ENCODE measurements at places on chromosomes 6 and 20. TPM values are rescaled to one million over a fixed set of nuclear protein-coding genes. Genes with fewer than 3 reads are reported as not detected.

ULBP1 gene
- total RNA-seq, result not detected

GSTA2 gene
- total RNA-seq, result not detected

BTNL2 gene
- not detected for total RNA-seq

PHACTR1 gene
- total RNA-seq, result 9.0 TPM

GLP1R gene
- total RNA-seq, result not detected

PRR18 gene
- 0.95 TPM for total RNA-seq

KHDC1 gene
- 1.1 TPM for total RNA-seq

HCK gene
- 12.7 TPM for total RNA-seq

RAET1G gene
- not detected for total RNA-seq

DNA sequence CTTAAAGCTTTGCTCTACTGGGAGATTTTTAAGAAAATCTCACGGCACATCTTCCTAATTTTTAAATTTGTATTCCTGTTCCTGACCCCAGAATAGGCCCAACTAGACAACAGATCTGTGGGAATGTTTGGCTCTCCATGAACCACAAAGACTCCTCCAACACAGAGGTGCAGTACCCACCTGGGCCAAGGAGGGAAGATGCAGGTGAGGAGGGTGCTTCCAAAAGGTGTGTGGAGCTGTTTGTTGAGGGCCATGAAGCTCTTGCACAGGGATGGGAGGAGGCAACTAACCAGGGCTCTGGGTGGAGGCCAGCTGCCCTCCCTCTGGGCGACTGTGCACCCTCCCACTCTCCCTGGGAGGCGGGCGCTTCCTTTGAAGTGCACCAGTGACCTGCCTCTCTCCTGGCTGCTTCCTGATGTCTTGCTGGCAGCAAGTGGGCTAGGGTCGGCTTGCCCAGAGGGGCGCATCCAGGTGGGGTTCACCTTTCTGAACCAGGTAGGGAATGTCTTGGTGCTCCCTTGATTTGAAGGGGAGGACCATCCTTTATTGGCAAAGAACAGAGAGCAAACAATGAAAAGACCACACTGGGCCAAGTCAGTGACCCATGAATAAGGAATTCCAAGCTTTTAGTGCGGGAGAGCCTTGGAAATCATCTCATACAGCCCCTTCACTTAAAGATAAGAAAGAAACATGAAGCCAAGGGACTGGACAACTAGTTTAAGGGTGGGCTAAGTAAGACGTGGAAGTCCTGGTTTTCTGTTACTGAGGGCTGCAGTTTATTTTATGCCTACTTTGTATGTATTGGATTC is 76.0 kb downstream of the ANKRD6 start:
- no peak for DNase-seq

DNA sequence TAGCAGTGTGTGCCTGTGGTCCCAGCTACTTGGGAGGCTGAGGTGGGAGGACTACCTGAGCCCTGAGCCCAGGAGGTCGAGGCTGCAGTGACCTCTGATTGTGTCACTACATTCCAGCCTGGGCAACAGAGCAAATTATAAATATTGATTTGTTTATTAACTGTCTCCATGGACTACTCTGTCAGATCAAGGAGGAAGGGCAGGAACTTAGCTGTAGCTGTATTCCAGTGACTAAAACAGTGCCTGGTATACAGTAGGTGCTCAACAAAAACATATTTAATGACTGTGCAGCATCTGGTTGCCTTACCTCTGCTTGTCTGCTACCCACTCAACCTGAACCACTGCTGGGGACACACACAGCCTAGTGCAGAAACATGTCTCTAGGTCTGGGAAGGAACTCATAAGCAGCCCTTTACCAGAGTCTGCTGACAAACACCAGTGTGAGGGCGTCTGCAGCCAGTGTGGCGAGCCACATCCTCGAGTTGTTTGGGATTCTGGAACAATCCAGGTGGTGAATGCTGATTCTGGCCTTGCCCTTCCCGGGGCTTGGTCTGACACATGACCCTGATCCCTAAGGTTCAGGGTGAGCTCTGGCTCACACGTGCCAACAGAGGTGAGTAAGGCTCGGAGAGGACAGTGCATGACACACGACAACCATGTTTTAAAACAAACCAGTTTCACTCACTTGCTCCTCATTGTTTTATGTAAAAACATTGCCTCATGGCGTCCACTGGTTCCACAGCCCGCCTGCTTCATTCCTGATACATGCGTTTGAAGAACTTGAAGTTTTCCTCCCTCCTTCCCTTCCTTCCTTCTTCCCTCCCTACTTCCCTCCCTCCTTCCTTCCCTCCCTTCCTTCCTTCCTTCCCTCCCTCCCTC is 117.9 kb upstream of the ZNF217 start:
- DNase-seq, result no peak

DNA sequence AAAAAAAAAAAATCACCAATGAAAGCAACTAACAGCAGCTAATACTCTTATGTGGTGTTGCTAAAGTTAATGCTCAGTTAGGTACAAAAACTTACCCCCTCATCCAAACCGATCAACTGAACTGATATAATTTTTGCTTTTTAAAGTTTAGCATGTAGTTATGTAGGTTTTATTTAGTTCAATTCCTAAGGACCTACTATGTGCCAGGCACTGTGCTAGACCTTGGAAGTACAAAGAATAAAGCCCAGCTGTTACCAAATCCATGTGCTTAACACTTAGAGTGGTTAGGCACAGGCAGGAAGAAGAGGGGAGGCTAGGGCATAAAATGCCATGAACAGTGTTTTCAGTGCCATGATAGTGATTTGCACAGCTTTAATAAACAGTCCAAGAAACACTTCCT is 85.1 kb downstream of the PDSS2 start:
- DNase-seq, result no peak

DNA sequence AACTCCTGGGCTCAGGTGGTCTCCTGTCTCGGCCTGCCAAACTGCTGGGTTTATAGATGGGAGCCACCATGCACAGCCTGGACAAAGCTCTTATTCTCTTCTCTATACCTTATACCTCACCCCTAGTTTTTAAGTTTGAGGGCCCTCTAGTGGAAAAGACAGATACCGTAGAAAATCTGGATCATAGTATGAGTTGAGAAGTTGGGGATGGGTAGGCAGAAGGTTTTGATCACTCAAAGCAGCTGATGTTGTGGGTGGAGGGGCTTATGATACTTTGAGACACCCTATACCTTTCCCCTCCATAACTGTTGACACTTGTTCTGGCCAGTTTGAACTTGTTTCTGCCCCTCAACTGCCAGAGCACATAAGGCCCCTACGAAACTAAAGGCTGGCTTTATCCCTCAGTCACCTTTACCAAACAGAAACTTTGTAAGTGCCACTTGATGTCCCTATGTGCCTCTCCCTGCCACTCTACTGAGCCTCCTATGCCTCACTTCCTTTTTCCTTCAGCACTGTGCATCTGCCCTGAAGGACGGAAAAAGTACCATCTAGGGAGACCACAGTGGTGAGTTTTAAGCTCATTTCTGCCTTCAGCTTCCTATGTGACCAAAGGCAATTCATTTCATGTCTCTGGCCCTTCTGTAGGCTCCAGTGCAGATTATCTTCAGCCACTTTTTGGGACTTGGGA is 28.6 kb downstream of the RALY start:
- DNase-seq, result no peak

GRCh38 chr6:134994431-134994830 is 44.5 kb upstream of the ALDH8A1 start:
- DNase-seq, result no peak

DNA sequence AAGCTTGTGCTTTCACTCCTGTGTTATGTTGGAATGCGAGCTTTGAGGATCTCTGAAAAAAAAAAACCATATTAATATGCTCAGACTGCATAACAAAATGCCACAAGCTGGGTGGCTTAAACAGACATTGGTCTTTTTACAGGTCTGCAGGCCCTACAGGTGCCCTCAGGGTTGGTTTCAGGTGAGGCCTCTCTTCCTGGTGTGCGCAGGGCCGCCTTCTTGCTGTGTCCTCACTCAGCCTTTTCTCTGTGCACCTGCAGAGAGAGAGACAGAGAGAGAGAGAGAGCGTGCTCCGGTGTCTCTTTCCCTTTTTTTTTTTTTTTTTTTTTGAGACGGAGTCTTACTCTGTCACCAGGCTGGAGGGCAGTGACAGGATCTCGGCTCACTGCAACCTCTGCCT is 114.1 kb upstream of the SNX9 start:
- peak; percentile 9 for DNase-seq

- DNase-seq, result no peak
Observed at GRCh38 chr6:4727217-4727616, 49.0 kb upstream of the CDYL start.

GRCh38 chr20:10467681-10468339 is 32.7 kb downstream of the SLX4IP start:
- no peak for DNase-seq

- DNase-seq, result no peak
Observed at GRCh38 chr6:39520411-39520810, 197.9 kb upstream of the KCNK16 start.

- DNase-seq, result peak; percentile 87
Observed at GRCh38 chr6:151494235-151494935, 568 bp downstream of the CCDC170 start.

GRCh38 chr6:116015561-116015960 is 45.1 kb downstream of the FRK start:
- no peak for DNase-seq

GRCh38 chr6:74069089-74069581 is 373.1 kb downstream of the CD109 start:
- DNase-seq, result no peak

- peak; percentile 88 for DNase-seq
Observed at GRCh38 chr6:40587240-40588069, at the start of gene LRFN2. LRFN2 (minus strand) TSS chr6:40587364.

- no peak for DNase-seq
Observed at GRCh38 chr6:71336901-71337300, 48.3 kb downstream of the OGFRL1 start.

DNA sequence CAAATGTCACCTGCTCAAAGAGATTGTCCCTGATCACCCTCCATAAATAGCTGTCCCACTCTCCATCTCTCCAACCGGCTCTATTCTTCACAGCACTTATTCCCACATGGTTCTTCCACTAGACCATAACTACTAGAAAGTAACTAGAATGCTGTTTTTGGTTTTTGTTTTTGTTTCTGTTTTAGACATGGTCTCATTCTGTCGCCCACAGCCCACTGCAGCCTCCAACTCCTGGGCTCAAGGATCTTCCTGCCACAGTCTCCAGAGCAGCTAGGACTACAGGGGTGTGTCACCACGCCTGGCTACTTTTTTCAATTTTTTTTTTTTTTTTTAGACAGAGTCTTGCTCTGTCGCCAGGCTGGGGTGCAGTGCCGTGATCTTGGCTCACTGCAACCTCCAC is 12.2 kb downstream of the MMP24 start:
- DNase-seq, result no peak

DNA sequence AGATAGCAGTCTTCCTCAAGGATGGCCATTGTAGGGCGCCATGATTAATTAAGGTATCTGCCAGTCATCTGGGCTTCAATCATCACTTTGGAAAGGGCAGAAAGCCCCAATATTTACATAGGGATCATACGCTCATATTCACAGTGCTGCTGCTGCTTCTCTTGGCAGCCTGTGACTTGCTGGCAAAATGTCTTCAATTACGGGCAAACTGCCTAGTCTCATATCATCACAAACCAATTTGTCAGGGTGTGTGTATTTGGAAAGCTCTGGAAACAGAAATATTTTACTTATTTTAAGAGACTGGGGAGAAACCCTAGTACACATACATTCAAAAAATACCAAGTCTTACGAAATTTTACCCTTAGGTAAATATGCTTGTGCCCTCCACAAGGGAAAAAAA is 77.6 kb downstream of the SAMD5 start:
- DNase-seq, result no peak

DNA sequence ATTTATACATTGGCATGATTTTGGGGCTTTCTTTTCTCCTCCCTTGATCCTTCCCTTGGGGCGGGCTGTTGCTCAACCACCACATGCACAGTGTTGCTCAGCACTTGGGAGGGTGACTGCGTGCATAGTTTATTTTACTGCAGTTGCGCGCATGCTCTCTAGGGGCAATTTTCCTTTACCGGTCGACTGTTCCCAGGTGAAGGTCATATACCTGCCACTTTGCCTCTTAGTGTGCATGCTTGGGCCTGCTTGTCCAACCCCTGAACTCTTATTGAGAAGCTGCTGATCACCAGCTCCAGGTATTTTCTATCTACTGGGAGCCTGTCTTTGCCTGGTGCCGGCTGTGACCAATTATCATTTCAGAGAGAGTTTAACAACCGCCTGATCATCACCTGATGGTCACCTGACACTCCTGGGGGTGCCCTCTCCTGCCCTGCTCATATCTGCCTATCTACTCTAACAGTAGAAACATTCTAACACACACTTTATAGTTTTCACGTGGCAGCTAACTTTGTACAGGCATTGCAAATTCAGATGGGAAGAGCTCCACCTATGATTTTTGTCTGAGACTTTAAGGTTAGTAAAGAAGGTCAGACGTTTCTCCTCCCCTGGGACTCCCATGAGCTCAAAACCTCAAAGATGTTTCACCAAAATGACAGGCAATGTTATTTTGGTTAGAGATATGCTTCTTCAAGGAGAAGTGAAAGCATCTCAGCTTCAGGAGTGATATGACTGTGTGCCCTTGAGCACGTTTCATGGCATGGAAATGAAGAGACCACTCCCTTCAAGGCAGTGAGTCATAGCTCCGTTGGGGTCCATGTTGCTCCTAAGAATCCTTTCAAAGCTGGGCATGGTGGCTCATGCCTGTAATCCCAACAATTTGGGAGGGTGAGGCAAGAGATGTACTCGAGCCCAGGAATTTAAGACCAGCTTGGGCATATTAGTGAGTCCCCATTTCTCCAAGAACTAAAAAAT is 227.5 kb upstream of the MYLIP start:
- DNase-seq, result no peak

DNA sequence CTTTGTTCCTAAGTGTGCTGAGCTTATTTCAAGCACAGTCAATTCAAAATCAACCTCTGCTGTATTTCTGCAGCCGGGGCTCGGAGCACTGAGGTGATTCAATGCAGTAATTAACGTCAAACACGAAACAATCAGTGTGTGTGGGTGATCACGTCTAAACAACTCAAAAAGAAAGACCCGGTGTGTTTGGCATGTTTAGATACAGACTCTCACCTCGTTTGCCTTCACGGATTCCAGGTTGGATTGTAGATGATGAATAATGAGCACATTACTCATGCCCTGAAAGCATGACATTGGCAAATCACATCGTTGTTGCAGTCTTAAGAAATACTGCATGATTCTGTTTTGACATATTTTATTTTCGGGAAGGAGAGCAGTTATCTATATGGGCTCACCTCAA is 231.0 kb downstream of the QKI start:
- DNase-seq, result no peak

DNA sequence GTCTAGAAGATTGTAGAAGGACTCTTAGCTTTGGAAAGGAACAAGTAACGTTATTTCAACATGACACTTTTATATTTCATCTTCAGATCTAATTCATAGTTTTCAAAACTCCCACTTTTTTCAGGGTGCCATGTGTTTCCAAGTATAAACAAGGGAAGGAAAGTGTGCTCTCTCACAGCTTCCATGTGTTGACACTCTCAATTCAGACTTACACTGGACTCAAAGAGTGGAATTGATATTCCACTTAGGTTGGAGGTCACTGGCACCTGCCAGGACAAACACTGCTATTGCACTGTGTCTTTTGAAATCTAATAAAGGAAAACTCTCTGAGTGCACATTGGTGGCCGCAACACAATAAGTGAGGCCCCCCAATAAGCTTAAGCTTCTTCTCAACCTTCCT is 22.5 kb upstream of the SAMD3 start:
- no peak for DNase-seq

Measured in posterior vena cava (tissue), 2 donors.